ENCODE measurements at places on chromosomes 7 and 10.

DNA sequence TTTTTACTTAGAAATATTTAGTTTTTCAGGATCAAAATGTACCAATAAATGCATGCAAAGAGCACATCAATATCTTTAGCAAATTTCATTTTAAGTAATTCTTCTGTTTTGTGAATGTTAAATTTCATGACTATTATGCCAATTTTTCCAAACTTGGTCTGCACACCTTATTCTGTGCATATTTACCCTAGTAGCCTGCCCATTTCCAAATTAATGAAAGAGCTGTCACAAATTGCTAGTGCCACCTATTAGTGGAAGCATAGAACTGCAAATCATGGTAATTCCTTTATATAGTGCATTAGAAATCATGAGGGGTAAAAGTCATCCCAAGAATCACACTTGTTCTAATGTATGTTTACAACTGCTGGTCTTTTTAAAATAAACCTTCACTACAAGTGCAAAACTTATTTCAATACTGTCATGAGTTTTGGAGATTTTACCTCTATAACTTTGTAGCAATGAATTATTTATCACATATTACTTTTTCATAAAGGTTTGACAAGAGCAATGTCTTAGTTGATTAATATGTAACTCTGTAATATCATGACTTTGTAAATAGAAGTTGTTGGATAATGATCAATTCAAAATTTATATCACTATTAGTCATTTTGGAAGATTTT lies 5.7 kb downstream of the SEMA3A start:
- no peak for DNase-seq

- no peak for DNase-seq
Measured at GRCh38 chr7:117217106-117218035, 105.5 kb downstream of the WNT2 start.

DNA sequence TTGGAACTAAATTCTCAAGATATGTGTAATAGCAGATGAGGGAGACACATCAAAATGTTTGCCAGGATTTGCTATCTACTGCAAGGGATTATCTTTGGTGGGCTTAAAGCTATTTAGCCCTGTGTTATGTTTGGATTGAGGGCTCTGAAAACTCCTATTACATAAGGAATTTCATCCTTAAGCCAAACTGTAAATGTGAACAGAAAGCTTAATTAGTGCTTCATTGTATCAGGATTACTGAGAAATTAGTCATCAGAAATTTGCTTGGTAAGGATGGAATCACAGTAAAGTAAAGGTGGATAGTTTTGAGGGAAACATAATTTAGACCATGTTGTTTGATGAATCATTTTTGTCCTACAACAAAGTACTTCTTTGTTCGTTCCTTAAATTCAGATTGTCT lies 8.3 kb downstream of the ANKRD7 start:
- DNase-seq: peak; percentile 14

DNA sequence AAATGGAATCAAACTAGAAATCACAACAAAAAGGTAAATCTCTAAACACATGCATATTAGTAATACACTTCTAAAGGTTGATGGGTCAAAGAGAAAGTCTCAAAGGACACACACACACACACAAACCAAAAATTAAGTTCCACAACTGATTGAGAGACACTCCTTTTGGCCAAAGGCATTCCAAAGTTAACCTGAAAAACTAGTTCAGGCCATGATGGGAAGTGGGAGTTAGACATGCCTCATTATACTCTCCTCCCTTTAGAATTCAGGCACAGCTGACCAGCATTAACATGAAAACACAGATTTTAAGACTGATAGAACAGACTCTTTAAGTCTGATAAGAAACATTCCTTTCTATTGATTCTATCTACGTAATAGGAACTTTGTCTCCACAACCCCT lies 332.4 kb upstream of the IGFBP3 start:
- no peak for DNase-seq

DNA sequence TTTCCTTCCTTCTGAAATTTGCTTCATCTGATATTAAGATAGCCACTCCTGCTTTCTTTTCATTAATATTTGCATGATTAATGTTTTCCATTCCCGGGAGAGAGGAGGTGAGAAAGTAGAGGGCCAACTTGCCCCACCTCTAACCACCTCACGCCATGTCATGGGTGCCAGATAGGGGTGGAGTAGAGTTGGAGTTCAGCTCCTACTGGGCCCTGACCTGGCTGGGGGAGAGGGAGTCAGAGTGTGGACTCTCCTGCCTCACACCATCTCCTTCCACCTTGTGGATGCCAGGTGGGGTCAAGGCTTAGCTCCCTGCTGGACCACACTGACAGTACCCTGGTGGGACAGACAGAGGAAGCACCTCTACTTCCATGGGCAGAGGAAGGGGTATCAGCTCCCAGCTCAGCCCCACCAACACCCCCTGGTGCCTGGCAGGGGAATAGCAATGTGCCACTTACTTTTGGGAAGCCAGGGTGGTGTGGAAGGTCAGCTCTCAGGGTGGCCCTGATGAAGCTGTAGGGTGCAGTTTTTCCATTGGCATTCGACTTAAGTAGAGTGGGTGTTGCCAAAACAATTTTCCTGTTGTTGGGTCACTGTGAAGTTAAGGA lies 28.0 kb downstream of the CHST12 start:
- no peak for DNase-seq

DNA sequence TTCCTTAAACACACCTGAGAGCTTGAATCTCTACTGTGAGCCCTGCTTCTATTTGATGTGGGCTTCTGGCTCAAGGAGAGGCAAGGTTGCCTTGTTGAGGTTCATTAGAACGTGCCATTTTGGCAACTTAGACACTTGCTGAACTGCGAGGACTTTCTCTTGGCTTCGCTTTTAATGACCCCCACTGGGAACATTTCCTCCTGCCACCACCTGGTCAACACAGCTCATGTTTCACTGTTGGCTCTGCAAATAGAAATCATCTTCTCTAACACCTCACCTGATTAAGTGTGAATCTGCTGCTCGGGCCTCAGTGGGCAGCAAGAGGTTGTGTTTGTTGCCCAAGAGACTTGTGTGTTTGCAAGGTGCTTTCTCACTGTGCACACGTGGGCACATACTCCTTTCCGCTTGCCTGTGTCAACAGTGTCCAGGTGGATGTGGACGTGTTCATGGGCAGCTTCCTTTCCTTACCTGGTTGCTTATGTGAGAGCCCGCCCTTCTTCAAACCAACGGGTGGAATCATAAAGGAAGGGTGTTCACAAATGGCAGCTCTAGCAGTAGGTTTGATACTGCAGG lies 147.0 kb downstream of the NRP1 start:
- DNase-seq: no peak

- DNase-seq: no peak
Measured at GRCh38 chr7:156829669-156830336, 63.2 kb downstream of the LMBR1 start.

DNA sequence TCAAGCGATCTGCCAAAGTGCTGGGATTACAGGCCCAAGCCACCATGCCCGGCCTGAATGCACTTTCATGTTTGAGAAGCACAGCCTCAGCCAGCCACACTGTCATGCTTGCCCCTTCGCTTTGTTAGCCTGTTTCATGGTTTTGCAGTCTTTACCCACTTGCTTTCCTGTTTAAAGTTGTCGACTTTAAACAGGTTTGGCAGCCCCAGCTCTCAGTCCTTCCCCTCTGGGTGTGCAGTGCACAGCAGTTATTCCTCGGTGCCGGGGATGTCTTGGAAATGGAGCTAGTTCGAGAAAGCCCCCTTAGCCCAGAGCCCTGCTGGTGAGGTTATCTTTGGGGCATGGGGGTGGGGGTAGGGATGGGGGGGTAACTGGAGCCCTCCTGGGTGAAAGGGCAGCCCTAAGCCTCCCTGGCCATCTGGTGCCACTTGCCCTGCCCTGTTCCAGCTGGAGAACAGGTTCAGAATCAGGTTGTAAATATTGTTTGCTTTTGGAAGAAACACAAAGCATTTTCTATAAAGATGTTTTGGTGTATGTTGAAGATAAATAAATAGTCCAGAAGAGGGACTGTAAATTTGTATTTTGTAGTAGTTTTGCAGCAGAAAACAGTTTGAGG lies 14.8 kb downstream of the TSPAN14 start:
- DNase-seq: no peak

- no peak for DNase-seq
Measured at GRCh38 chr7:96418581-96418980, 96.7 kb upstream of the SLC25A13 start.

DNA sequence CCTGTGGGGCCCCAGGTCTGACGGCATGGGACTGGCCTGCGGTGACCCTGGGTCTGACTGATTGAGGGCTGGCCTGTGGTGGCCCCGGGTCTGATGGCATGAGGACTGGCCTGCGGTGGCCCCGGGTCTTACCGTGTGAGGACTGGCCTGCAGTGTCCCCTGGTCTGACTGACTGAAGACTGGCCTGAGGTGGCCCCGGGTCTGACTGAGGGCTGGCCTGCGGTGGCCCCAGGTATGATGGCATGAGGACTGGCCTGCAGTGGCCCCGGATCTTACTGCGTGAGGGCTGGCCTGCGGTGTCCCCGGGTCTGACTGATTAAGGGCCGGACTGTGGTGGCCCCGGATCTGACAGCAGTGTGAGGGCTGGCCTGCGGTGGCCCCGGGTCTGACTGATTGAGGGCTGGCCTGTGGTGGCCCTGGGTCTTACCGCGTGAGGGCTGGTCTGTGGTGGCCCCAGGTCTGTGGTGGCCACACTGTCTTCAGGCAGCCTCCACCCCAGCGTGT lies 10.9 kb downstream of the JAKMIP3 start:
- DNase-seq: no peak

DNA sequence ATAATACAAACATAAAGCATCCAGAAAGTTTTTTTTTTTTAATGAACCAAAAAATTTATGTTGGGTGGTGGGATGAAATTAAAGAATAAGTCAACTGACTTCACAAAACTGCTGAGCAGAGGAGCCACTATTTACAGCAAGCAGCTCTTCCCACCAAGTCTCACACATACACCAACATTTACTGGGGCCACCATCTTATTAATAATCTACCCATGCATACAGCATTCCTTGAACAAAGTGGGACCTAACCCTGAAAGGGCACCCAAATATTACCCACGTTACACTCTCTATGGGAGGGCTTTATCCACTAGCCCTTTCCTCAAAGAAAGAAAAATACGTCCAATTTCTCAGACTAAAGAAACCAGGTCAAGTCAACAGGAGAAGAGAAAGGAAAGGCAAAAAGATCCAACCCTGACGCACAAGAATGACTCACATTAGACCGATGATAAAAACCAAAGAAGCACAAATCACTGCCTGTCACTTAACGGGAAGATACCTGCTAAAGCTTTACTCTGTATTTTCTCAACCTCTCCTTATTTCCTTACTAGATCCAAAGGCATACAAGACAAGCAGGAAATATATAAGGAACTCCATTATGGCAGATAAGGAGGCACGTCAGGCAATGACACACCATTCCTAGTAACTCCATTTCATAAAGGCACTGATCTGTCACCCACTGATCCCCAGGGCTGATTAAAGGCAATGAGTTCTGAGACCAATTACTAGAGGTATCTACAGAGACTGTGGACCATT lies 141.8 kb upstream of the ASAH2 start:
- peak; percentile 57 for DNase-seq

DNA sequence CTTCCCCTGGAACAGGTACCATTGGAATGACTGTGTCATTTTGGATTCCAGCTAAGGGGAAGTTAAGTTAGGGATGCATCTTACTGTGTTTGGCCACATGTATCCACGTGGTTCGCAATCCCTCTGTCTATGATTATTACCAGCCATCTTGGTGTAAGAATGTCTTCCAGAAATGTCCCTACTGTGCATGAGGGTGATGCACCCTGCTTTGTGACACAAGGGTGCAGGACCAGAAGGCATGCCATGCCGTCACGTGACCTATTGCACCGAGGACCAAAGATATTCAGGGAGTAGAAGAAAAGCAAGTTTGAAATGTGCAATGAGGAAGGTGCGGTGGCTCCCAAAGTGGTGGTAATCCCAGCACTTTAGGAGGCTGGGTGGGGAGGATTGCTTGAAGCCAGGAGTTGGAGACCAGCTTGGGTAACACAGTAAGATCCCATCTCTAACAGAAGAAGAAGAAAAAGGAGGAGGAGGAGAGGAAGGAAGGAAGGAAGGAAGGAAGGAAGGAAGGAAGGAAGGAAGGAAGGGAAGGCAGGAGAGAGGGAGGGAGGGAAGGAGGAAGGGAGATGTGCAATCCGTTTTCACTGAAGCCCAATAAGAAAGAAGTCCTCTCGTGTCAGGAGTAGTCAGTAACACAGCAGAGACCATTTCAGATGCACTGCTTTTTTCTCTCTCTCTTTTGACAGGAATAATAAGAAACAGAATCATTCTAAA lies 42.5 kb upstream of the USP6NL start:
- DNase-seq: no peak

DNA sequence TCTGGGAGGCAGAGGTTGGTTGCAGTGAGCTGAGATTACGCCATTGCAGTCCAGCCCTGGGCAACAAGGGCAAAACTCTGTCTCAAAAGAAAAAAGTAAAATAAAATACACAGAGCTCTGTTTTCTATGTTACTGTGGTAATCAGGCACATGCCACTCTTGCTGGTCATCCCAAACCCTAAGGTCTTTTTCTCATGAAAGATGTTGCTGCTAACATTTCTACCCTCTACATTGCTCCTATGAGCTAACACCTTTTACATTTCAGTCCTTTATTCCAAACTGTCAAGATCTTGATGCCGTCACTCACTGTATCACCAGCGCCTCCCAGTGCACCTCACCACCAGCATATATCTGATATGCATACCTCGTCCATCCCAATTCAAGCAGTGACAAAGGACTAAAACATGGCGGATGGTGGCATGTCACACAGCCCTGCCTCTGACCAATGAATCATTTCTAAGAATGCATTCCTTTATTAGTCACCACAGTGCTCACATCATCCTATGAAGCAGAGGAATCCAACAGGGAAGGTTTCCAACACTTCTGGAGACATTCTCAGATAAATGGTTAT lies 4.3 kb downstream of the DAGLB start:
- peak; percentile 96 for DNase-seq

- no peak for DNase-seq
Measured at GRCh38 chr10:73647211-73647874, 6.1 kb upstream of the MYOZ1 start.

DNA sequence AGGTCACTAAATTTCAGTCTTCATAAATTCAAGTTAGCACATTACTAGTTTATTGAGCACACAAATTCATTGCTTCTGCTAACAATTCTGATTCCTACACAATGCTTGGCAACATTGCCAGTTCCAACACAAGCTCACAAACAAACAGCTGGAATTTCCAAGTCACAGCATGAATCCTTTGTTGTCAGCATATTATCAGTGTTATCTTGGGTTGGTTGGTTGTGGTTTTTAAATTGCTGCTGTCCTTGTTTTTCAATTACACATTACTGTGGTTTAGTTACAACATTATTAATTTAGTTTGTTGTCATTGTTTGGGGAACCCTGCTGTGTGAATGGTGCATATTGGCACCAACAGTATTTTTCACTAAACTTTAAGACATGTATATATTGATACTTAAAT lies 86.0 kb upstream of the ARID5B start:
- DNase-seq: no peak

DNA sequence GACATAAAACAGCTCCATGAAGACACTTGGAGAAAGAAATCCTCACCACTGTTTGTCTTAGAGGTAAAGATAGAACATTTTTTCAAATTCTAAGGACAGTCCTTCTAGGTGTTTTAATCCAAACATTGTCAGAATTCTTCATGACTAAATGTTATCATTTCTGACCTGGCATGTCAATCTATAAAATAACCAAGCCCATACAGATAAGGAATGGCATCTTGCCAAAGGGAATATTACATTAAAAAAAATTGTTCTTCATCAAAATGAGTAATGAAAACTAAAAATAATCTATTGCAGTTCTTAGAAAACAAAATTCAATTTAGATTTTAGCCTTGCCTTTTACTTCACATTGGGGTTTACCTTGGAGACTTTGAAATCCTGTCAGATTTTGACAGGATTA lies 33.6 kb downstream of the DGKB start:
- DNase-seq: no peak
